ENCODE measurements at places on chromosomes 1 and 21.

- no peak overlapping the region for H3K27ac ChIP-seq
- no peaks in the 10 kb centered on the region for H3K4me1 ChIP-seq
- DNase-seq: no peak
- no peaks in the 10 kb centered on the region for H3K36me3 ChIP-seq
Observed at GRCh38 chr21:42609811-42610210, 43.6 kb upstream of the PDE9A start.

GRCh38 chr21:45209046-45209445, 78.6 kb downstream of the POFUT2 start:
- H3K4me3 ChIP-seq: no peak overlapping the region
- H3K36me3 ChIP-seq: peaks cover 52% of the 10 kb centered on the region
- no peak overlapping the region for H3K27ac ChIP-seq
- no peaks in the 10 kb centered on the region for H3K4me1 ChIP-seq
- DNase-seq: no peak
- H3K27me3 ChIP-seq: no peaks in the 10 kb centered on the region

- no peak for DNase-seq
- no peak overlapping the region for H3K27ac ChIP-seq
- no peaks in the 10 kb centered on the region for H3K36me3 ChIP-seq
- no peak overlapping the region for H3K4me3 ChIP-seq
- no peaks in the 10 kb centered on the region for H3K27me3 ChIP-seq
Observed at GRCh38 chr1:117235863-117236465, 25.2 kb upstream of the VTCN1 start.

- H3K4me1 ChIP-seq: no peaks in the 10 kb centered on the region
- H3K36me3 ChIP-seq: peaks cover 39% of the 10 kb centered on the region
- no peak for DNase-seq
- no peaks in the 10 kb centered on the region for H3K27me3 ChIP-seq
- H3K27ac ChIP-seq: no peak overlapping the region
- no peak overlapping the region for H3K4me3 ChIP-seq
Observed at GRCh38 chr1:5980314-5981008, 11.8 kb downstream of the NPHP4 start.

GRCh38 chr1:74686928-74687327, 13.3 kb upstream of the ERICH3 start:
- H3K4me1 ChIP-seq: no peaks in the 10 kb centered on the region
- no peak for DNase-seq
- no peaks in the 10 kb centered on the region for H3K36me3 ChIP-seq
- H3K27ac ChIP-seq: no peak overlapping the region
- no peak overlapping the region for H3K4me3 ChIP-seq

DNA sequence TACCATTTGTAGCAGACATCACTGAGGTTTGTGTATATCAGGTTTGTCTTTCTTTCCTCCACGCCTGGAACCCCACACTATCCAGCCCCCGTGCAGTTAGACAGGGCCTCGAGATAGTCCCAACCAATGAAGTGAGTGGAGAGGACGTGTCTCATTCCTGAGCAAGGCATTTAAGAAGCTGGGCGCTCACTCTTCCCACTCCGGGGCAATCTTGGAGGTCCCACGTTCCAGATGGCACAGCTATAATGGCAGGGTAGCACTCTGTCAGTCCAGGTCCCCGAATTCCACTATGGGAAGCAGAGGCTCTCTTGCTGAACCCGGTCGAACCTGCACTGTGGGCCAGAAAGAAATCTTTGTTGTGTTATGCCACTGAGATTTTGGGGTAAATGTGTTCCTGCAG, 57.3 kb upstream of the CSF3R start:
- no peaks in the 10 kb centered on the region for H3K36me3 ChIP-seq
- no peak for DNase-seq
- peaks cover 56% of the 10 kb centered on the region for H3K27me3 ChIP-seq
- H3K27ac ChIP-seq: no peak overlapping the region
- H3K4me1 ChIP-seq: no peaks in the 10 kb centered on the region

DNA sequence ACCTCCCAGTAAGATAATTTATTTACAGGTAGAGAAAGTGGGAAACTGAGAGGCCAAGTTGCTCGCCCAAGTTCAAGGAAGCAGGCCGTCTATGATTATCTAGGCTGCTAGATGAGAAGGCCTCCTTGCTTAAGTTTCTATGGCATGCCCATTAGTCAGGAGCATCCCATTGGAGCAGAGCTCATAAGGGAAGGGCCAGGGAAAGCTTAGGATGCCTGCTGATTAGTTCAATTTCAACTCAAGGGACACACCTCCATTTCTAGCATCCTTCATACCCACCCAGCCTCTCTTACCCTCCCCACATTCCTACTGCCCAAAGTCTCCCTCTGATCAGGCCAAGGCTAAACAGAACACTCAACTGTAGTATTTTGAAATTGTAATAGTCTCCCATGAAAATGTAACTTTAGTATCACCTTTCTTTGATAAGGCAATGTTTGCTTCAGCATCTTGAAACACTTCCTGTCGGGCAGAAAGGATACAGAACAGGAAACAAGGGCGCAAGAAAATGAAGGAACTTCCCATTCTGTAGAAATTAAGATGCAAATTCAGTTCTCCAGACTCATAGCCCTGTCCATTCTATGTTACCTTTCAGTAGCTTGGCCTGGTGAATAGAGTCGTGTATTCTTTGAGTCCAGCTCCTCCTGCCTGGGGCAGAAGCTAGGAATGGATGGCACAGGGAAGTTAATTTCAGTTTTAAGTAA, 46.3 kb upstream of the TARBP1 start:
- no peaks in the 10 kb centered on the region for H3K36me3 ChIP-seq
- H3K27me3 ChIP-seq: no peaks in the 10 kb centered on the region
- no peak overlapping the region for H3K4me3 ChIP-seq

DNA sequence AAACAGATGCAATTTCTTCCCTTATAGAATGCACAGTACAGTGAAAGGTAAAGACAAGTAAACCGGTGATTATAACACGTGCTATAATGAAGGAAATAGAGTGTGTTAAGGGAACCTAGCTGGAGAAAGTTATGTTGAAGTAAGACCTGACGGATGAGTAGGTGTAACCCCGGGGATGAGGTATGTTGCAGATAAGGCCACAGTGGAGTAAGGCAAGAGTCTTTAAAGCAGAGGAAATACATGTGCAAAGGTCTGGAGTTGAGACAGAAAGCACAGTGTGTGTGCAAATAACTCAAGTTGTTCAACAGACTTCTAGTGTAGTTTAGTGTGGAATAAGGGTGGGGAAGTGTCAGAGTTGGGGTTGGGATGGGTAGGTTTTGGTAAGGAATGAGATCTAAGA, 2.9 kb downstream of the DBT start:
- H3K4me1 ChIP-seq: peaks cover 3% of the 10 kb centered on the region
- H3K27me3 ChIP-seq: no peaks in the 10 kb centered on the region
- no peak for DNase-seq
- H3K4me3 ChIP-seq: no peak overlapping the region
- H3K27ac ChIP-seq: no peak overlapping the region

DNA sequence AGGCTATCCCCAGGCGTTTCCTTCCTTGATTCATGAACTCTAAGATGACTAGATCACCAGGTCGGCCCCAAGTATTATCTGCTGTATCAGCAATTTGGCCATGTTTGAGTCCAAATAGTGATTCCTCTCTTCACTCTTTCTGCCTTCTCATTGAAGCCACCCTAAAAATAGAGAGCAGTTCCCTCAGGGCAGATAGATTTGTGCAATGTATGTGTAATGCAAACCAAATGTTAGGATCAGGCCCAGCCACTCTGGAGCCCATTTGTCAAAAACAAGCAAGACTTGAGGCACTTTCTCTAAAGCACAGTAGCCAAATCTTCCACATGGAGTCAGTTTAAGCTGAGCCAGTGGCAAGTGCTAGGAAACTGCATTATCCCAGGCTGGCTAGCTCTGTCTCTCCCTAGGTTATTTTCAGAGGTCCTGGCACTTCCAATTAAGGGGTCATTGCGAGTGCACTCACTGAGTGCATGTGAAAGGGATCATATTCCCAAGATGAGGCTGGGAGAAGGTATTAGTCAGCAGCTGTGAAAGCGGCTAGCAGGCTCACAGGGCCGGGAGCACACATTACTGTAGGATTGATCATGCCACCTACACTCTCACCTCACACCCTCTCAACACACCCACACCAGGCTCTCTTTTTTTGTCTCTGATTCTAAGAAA, 97.9 kb upstream of the RAB3GAP2 start:
- H3K27ac ChIP-seq: peak overlapping the region; percentile 63
- peaks cover 19% of the 10 kb centered on the region for H3K4me1 ChIP-seq
- DNase-seq: no peak
- H3K27me3 ChIP-seq: no peaks in the 10 kb centered on the region
- H3K4me3 ChIP-seq: no peak overlapping the region

- H3K4me3 ChIP-seq: no peak overlapping the region
- peak overlapping the region; percentile 52 for H3K27ac ChIP-seq
- peaks cover under 1% of the 10 kb centered on the region for H3K4me1 ChIP-seq
Observed at GRCh38 chr1:35264871-35265270, 3.6 kb upstream of the ZMYM4 start.

DNA sequence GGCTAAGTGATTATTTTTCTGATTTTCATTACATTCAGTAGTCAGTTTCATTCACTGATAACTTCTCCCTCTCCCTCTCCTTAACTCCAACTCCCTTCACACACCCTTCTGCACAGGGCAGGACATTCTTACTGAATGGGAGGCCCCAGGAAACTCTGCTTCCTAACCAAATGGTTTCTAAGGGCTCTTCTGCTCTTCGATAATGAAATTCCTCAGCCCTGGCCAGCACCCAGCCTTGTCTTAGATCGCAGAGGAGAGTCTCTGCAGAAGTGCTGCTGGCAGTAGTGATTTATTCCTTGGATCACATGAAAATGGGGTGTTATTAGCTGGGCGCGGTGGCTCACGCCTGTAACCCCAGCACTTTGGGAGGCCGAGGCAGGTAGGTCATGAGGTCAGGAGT, 16.4 kb downstream of the PLEKHM2 start:
- H3K27me3 ChIP-seq: no peaks in the 10 kb centered on the region
- no peaks in the 10 kb centered on the region for H3K36me3 ChIP-seq
- H3K27ac ChIP-seq: no peak overlapping the region
- H3K4me3 ChIP-seq: no peak overlapping the region

GRCh38 chr1:219927956-219928790, at the start of gene SLC30A10:
Gene SLC30A10 (minus strand): TSS chr1:219928557. CDS start chr1:219928440, 117 bp downstream.
- H3K4me3 ChIP-seq: peak within 1 kb of the TSS; percentile 23
- no peak for DNase-seq
- no peaks in the 10 kb centered on the region for H3K36me3 ChIP-seq
- H3K27ac ChIP-seq: no peak within 1 kb of the TSS
- H3K4me1 ChIP-seq: peaks cover 10% of the 10 kb centered on the region
- no peaks in the 10 kb centered on the region for H3K27me3 ChIP-seq

- H3K4me3 ChIP-seq: no peak overlapping the region
- no peaks in the 10 kb centered on the region for H3K27me3 ChIP-seq
- no peak for DNase-seq
- H3K4me1 ChIP-seq: peaks cover 8% of the 10 kb centered on the region
Observed at GRCh38 chr1:150484431-150484830, 2.8 kb upstream of the TARS2 start.

GRCh38 chr21:38134084-38134873, 122.5 kb upstream of the KCNJ15 start:
- H3K36me3 ChIP-seq: no peaks in the 10 kb centered on the region
- no peak overlapping the region for H3K4me3 ChIP-seq
- H3K27me3 ChIP-seq: no peaks in the 10 kb centered on the region
- no peak overlapping the region for H3K27ac ChIP-seq

- no peak overlapping the region for H3K4me3 ChIP-seq
- H3K27me3 ChIP-seq: no peaks in the 10 kb centered on the region
- H3K4me1 ChIP-seq: peaks cover 66% of the 10 kb centered on the region
- DNase-seq: no peak
Observed at GRCh38 chr1:64892576-64893573, 73.5 kb downstream of the JAK1 start.

GRCh38 chr1:234582681-234583301, 27.2 kb downstream of the IRF2BP2 start:
- H3K27me3 ChIP-seq: no peaks in the 10 kb centered on the region
- peak overlapping the region; percentile 77 for H3K27ac ChIP-seq
- no peak overlapping the region for H3K4me3 ChIP-seq
- H3K36me3 ChIP-seq: no peaks in the 10 kb centered on the region
- no peak for DNase-seq

DNA sequence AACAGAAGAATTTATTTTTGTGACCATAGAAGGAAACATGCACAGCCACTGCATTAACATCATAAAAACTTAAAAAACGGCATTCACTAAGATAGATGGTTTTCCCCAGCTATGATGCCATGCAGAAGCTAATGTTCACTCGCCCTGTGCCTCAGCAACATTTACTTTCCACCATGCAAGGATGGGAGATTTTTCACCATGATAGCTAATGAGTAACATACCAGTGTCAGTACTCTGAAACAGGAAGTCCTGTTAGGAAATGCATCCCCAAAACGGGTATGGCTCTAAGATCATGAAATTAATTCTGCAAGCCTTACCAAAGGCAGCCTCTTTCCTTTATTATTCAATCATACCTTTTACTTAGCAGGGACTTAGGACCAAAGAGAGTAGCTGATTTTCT, 17.5 kb upstream of the VAMP3 start:
- no peak overlapping the region for H3K27ac ChIP-seq
- no peak for DNase-seq
- H3K27me3 ChIP-seq: no peaks in the 10 kb centered on the region
- no peak overlapping the region for H3K4me3 ChIP-seq
- H3K4me1 ChIP-seq: no peaks in the 10 kb centered on the region

DNA sequence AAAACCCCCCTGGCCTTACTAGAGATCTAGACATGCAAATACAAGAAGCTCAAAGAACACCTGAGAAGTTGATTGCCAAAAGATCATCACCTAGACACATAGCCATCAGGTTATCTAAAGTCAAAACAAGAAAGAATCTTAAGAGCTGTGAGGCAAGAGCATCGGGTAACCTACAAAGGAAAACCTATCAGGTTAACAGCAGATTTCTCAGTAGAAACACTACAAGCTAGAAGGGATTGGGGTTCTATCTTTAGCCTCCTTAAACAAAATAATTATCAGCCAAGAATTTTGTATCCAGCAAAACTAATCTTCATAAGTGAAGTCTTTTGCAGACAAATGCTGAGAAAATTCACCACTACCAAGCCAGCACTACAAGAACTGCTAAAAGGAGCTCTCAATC, 12.2 kb upstream of the SPRR2F start:
- H3K27me3 ChIP-seq: no peaks in the 10 kb centered on the region
- no peak for DNase-seq
- no peak overlapping the region for H3K27ac ChIP-seq
- no peaks in the 10 kb centered on the region for H3K4me1 ChIP-seq
- no peaks in the 10 kb centered on the region for H3K36me3 ChIP-seq

- peaks cover 4% of the 10 kb centered on the region for H3K27me3 ChIP-seq
- H3K4me1 ChIP-seq: no peaks in the 10 kb centered on the region
- no peak overlapping the region for H3K27ac ChIP-seq
Observed at GRCh38 chr21:26717146-26717739, 128.0 kb downstream of the ADAMTS1 start.

Data from esophagus squamous epithelium (tissue), 5 donors.